CD4-positive, alpha-beta T cell (primary cell): ENCODE measurements at places on chromosomes 7 and 10. TPM values are rescaled to one million over a fixed set of nuclear protein-coding genes. Genes with fewer than 3 reads are reported as not detected.

DNA sequence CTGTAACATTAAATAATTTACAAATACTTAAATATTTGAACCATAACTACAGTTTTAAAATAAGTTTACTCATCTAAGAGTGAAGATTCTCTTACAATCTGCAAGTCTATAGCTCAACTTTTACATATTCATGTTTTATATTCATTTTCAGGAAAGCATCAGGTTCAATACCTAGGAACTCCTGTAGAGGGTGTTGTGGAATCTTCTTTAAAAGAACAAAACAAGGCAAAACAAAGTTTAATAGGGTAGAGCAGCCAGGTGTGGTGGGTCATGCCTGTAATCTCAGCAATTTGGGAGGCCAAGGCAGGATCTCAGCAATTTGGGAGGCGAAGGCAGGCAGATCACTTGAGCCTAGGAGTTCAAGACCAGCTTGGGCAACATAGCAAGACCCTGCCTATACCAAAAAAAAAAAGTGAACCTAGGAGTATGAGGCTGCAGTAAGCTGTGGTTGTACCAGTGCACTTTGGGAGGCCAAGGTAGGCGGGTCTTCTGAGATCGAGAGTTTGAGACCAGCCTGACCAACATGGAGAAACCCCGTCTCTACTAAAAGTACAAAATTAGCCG, 45.1 kb downstream of the ST8SIA6 start:
- no peak for DNase-seq

Gene SLC35G1
- 2.9 TPM for total RNA-seq

DNA sequence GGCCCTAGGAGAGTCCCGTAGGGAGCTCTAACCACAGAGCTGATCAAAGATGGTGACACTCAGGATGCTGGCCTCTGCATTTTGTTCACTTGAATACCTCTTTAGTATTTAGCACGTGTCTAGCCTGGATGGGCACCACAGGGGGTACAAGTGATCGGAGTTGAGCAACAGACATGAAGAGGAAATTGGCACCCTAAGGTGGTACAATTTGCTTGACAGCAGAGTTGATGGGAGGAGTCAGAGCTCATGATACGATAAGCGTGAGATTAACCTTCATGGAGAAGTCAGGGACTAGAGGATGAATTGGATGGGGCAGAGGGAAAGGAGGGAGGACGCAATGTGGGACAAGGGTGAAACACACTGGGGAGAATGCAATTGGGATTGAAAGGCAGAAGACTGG, 9.9 kb upstream of the ZNF212 start:
- DNase-seq, result no peak

GRCh38 chr7:75599244-75599781, 107.2 kb downstream of the SPDYE5 start:
- DNase-seq, result no peak

Gene RAMP3
- not detected for total RNA-seq
